Right lung (tissue), 10 donors: ENCODE measurements at places on chromosomes 12 and 14.
A peak's percentile ranks its signal among the peaks of the same experiment; 100 is the strongest.

DNA sequence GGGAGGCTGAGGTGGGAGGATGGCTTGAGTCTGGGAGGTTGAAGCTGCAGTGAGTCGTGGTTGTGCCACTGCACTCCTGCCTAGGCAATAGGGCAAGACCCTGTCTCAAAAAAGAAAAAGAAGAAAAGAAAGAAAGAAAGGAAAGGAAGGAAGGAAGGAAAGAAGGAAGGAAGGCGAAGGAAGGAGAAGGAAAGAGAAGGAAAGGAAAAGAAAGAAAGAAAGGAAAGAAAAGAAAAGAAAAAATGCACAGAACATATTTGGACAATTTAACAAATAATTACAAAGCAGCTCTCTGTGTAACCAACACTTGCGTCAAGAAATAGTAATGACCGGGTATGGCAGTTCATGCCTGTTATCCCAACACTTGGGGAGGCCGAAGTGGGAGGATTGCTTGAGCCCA is 35.8 kb upstream of the PTGR2 start:
- no peak for DNase-seq

- no peak for DNase-seq
These were observed 1.7 kb upstream of the NKX2-1 start for GRCh38 chr14:36521598-36522345.

- DNase-seq: no peak
These were observed 253.2 kb downstream of the MDGA2 start for GRCh38 chr14:47422191-47422590.

- no peak for DNase-seq
These were observed 88.4 kb upstream of the PARP11 start for GRCh38 chr12:3961591-3961990.

GRCh38 chr12:49901026-49901425 is 2.7 kb downstream of the FAIM2 start:
- no peak for DNase-seq

GRCh38 chr14:96461950-96462798 is 40.0 kb upstream of the PAPOLA start:
- peak; percentile 1 for DNase-seq

GRCh38 chr14:74637178-74637550 is 25.1 kb upstream of the LTBP2 start:
- no peak for DNase-seq

- no peak for DNase-seq
These were observed 1069.0 kb downstream of the FSCB start for GRCh38 chr14:43438056-43438455.

DNA sequence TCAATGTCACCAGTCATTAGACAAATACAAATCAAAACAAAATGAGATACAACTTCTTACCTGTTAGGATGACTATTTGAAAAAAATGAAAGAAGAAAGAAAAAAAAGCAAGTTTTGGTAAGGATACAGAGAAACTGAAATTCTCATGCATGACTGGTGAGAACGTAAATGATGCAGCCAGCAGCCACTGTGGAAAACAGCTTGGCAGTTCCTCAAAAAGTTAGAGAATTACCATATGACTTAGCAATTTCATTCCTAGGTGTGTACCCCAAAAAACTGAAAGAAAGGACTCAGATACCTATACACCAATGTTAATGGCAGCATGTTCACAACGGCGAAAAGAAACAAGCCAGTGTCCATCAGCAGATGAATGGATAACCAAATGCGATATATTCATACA is 26.6 kb downstream of the NINJ2 start:
- DNase-seq: no peak

DNA sequence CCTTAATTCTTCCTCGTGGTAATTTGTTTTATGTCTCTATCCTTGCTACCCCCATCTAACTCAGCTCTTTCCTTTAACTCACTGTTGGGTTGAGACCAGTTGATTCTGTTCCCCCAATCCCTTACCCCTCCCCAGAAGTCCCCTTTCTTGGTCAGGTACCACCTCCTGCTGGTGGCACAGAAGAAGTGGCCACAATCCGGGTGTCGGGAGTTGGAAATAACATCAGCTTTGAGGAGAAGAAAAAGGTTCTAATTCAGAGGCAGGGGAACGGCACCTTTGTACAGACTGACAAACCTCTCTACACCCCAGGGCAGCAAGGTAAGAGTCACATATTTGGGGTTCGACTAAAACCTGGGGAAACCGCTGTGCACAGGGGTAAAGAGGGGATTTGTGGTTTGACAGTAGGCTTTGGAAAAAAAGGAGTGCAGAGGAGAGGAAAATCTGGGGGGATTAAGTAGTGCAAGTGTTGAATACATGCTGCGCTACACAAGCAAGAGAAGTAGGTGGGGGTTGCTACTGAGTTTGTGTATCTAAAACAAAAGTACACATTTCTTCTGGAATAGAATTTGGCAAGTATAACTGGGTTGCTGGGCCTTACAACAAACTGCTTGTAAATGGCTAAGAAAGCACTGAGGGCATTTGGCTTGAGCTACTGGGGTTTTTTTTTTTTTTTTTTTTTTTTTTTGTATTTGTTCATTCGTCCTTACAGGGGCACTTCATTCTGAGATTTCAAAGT is 1.3 kb downstream of the A2ML1 start:
- DNase-seq: peak; percentile 26

- DNase-seq: no peak
These were observed 99.1 kb downstream of the PTPN11 start for GRCh38 chr12:112517730-112518364.

- no peak for DNase-seq
These were observed 73.9 kb upstream of the KRR1 start for GRCh38 chr12:75585330-75585729.

DNA sequence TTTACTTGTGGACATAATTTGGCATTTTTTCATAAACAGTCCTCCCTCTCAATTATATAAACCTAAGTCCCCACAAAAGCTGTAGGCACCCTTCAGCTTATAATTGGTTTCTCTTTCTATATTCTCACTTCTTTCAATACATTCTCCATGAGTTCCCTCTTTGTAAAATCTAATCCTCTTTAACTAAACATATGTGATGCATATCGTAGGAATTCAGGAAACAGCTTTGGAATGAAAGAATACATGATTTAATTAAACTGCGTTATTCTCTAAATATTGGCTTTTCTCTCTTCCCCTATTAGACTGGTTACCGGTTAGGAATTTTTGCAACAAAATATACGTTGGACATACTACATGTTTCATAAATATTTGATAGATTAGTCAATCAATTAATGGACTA is 1122.6 kb downstream of the FLRT2 start:
- DNase-seq: no peak

- DNase-seq: no peak
These were observed 903 bp downstream of the PARPBP start for GRCh38 chr12:102120886-102121285.

- no peak for DNase-seq
These were observed 424.3 kb downstream of the NPAS3 start for GRCh38 chr14:33362934-33363333.

- no peak for DNase-seq
These were observed 14.0 kb downstream of the TAMALIN start for GRCh38 chr12:52020539-52021336.

- peak; percentile 85 for DNase-seq
These were observed at the start of gene OAS3 for GRCh38 chr12:112937741-112938719. OAS3 (plus strand) TSS chr12:112938474; CDS start chr12:112938531, 57 bp downstream.

GRCh38 chr12:68235576-68235975 is 10.0 kb upstream of the IL26 start:
- DNase-seq: no peak

DNA sequence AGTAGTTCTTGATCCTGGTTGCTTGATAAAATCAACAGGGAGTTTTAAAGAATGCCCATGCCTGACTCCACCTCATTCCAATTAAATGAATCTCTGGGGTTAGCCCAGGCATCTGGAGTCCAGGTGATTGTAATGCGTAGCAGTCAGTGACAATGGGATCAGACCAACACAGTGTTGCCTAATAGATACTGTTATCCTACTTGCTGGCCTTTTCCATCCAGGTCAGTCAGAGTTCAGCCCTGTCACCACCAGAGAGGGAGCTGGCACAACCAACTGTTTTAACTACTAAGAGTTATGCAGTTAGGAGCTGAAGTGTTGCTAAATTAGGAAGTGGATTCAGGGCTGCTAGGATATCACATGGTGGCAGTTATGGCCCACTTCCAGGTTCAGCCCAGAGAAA is 107.1 kb downstream of the GPR135 start:
- no peak for DNase-seq

- no peak for DNase-seq
These were observed 57.9 kb downstream of the GPR68 start for GRCh38 chr14:91186515-91187066.

- no peak for DNase-seq
These were observed 34.2 kb upstream of the GCH1 start for GRCh38 chr14:54936816-54937215.
